ENCODE measurements at places on chromosomes 6 and 20.

GRCh38 chr6:3230256-3230882 is 2.9 kb upstream of the TUBB2B start:
- DNase-seq: no peak

- peak; percentile 66 for DNase-seq
These were observed 103.5 kb downstream of the LAMP5 start for GRCh38 chr20:9617940-9618339.

DNA sequence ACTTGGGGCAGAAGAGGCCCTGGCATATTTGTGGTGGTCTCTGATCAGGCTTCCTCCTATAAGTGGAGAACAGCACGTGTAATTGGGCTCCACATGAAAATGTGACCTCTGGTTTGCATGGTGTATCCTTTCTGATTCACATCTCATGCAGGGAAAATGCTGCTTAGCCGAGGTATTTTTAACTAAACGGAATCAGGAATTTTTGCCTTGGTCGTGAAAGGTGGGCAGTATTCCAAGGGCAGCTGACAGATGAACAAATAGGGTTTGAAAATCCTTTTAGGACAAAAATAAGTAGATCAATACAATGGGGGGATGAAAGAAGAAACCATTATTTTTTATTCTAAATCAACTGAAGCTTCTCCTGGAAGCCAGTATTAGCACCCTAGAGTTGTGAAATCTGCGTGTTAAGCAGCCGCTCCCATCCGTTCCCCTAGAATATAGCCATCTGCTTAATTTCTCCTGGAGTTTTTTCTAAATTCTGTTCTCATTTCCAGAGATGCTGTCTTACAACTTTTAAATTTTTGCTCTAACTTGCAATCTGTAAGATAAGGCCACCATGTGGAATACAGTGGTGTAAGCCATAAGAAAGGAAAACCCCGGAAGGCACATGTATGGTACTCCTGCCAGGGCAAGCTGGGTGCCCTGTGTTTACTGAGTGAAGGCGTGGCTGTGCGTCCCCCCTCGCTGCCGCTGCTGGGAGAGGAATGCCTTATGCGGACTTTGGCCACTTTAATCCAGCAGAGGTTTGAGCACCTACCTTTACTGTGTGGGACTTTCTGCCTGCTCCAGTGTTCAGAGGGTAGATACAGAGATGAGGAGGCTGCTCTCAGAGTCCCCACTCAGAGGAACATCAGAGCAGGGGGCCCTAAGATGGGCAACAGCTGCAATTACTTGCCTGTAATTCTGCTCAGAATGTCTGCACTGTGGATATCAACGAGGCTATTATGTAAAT is 52.4 kb downstream of the SYNJ2 start:
- no peak for DNase-seq

GRCh38 chr6:16045238-16045637 is 83.6 kb upstream of the MYLIP start:
- peak; percentile 40 for DNase-seq

- no peak for DNase-seq
These were observed 95.0 kb downstream of the FOXC1 start for GRCh38 chr6:1704711-1705110.

DNA sequence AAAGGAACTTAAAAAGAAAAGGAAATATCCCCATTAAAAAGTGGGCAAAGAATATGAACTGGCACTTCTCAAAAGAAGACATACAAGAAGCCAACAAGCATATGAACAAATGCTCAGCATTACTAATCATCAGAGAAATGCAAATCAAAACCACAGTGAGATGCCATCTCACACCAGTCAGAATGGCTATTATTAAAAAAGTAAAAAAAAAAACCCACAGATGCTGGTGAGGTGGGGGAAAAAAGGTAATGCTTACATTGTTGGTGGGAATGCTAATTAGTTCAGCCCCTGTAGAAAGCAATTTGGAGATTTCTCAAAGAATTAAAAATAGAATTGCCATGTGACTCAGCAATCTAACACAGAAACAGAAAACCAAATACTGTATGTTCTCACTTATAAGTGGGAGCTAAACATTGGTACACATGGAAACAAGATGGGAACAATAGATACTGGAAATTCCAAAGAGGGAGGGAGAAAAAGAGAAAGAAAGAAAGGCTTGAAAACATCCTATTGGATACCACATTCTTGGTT is 437.1 kb downstream of the GRIK2 start:
- DNase-seq: no peak

- no peak for DNase-seq
These were observed 35.7 kb downstream of the EPB41L2 start for GRCh38 chr6:131027326-131027725.

GRCh38 chr6:75196081-75196687 is 9.7 kb downstream of the COL12A1 start:
- DNase-seq: no peak

DNA sequence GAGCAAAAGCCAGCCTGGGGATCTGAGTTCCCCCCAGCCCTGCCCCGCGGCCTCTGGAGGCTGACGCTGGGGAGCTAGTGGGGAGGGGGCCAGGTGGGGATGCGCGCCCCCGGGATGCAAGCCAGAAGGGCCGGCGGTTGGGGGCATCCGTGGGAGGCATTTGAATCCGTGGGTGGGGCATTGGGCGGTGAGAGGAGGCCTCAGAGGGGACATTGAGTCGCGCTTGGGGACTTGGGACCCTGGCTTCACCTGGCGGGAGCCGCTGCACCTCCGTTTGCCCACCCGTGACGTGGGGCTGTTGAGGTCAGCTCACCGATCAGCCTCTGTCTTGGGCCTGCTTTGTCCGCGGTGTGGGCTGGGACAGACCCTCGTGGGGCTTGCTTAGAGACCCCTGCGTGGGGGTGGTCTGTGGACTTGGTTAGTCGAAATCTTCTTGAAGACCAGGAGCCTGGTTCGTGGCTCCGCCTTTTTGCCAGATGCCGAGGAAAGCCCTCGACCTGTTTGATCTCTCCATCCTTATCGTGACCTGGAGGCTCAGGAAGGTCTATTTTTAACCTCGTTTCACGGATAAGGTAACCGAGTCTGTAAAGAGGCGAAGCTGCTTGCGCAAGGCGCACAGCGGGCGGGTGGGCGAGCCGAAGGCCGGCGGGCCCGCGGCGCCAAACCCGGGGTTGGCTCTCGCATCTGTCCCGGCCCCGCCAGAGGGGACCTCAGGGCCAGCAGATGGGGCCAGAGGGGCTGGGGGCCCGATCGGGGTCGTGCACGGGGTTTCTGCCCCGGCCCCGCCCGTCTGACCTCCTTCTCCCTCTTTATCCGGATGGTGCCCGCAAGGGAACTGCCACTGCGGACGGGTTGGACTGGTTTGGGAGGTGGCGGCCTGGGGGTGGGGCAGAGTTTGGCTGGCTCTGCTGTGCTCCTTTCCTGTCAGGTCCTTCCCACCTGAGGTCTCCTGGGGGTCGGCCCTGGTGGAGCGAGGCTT is 8.3 kb downstream of the FAM110A start:
- peak; percentile 57 for DNase-seq

DNA sequence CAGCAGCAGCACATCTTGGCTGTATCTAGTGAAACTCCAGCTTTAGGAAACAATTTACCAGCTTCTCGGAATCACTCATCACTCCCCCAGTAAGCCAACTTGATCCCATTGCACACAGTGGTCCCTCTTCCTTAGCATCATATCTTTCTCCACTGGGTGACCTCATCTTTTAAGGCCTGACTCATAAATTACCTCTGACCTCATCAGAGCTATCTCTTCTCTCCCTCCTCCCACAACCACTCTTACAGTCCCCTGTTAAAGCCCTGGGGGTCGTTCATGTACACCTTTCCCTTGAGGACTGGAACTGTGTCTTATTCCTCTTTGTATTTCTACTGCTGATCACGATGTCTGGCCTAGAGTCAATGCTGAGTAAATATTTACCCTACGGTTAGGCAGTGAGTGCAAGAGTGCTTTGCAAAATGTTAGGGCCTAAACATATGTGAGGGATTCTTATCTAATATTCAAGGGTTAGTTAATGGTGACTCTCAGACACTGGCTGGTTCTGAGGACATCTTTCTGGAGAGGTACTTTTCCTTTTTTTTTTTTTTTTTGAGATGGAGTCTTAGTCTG is 187.2 kb downstream of the LRFN2 start:
- no peak for DNase-seq

DNA sequence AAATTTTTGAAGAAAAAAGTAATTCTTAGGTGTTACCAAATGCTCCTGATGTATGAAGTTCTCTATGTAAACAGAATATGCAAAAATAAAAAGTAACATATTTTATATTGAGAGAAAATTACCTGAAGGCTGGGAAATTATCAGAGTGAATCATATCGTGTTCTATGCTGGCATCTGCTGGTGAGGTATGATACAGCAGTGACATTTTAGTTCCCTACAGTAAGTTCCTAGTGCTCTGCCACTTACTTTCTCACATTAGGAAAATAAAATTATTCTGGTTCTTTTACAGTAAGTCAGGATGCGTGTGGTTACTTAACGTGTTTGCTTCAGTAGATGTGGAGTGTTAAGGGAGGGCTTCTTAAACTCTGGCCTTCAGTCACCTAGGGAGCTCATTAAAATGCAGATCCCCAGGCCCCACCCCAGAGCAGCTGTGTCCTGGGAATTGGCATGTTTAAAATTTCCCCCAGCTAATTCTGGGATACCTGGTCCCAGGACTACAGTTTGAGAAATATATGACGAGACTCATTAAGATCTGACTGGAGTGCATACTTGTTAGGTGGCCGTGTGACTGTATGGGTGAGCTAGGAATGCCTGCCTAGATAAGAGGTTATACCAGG is 3.2 kb downstream of the ACTR5 start:
- DNase-seq: peak; percentile 72

GRCh38 chr6:166387642-166388289 is 5.0 kb upstream of the MPC1 start:
- no peak for DNase-seq

GRCh38 chr6:88572449-88573139 is 390.8 kb downstream of the RNGTT start:
- DNase-seq: no peak

GRCh38 chr6:109298605-109299264 is 83.5 kb downstream of the CD164 start:
- DNase-seq: no peak

DNA sequence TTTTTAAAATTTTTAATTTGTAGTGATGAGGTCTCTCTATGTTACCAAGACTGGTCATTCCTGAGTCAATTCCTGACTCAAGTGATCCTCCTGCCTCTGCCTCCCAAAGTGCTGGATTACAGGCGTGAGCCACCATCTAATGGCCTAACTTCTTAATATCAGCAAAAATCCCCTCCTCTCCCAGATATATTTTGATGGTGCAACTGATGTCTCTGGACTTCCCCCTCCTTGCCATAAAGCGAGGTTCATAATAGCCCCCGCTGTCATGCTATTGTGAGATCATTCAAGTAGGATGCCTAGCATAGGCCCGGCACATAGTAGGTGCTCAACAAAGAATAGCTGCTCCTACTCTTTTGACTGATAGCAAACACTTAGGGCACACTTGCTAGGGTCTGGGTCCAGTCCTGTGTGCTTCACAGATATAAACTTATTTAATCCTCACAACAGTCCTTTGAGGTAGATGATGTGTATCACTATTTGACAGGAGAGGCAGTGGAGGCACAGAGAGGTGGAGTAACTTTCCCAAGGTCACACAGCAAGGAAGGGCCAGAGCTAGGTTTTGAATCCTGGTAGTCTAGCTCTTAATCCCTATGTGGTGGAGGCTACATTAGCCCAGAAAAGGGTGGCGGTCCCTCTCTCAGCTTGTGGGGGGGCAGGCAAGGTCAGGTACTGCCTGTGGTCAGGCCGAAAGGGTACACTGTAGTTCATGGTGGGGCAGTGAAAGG is 14.6 kb downstream of the SRC start:
- no peak for DNase-seq

DNA sequence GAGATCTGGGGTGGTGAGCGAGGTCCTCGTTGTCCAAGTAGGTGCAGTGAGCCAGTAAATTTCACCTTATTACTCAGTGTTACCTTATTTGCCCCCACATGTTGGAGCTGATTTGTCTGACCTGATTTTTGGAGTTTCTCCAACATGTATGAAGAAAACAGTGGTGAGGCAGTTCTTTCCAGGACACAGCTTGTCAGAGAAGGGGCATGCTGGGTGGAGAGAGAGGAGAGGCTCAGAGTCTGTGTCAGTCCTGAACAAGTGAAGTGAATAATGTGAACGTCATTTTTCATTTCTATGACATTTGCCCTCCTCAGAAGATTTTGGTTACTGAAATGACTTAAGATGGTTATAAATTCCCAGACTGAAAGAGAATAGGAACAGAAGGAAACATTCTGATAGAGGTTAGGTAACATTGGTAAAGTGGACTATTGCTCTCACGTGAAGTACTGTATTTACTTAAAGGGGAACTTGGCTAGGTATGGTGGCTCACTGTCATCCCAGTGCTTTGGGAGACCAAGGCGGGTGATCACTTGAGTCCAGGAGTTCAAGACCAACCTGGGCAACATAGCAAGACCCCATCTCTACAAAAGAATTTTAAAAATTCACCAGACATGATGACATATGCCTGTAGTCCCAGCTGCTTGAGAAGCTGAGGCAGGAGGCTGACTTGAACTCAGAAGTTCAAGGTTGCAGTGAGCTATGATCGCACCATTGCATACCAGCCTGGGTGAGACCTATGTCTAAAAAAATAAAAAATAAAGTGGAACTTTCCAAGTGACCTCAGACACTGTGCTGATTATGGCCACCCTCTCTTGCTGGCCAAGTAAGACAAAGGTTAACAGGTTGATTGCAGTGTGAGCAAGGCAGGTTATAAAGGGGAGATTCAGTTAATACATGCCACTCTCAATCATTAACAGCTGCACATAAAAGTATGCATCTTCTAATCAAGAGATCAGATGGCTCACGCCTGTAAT is 184.3 kb downstream of the EDN1 start:
- no peak for DNase-seq

DNA sequence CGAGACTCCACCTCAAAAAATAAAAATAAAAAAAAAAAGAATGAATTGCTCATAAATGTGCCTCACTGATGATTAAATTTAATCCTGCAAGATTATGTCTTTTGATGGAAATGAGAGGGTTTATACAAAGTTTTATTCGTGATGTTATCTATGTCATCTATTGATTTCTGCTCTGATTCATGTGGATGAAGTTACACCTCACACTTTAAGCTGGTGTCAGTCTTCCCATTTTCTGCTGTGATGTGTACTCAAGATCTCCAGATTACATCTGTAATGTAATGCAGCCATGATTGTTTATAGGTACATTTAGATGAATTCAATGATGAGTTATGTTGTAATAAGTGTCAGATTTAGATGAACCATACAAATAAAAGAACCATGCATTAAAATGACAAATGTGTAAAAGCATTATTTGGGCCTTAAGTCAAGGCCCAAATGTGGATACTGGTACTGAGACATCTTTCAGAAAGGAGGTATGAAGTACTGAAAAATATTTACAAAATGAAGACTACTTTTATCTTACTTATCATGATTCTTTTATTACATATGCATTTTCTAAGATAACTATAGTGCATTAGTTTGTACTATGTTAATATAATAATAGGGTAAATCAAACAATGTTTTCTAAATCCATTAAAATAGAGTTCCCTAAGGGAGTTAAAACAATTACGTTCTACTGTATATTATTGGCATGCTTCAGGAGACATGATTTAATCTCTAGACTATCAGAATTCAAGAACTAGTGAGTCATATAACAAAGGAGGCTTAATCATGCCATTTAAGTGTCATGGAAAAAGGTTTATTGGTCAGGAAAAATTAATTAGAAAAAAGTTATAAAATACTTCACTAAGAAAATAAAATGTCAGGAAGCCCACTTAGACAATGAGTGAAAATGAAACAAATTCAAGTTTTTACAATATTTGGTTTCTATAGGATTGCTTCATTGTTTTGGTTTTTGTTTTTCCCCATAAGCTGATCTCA is 34.5 kb downstream of the HCRTR2 start:
- no peak for DNase-seq

- no peak for DNase-seq
These were observed 622.6 kb upstream of the PTCHD4 start for GRCh38 chr6:48733581-48733980.

Measured in eye (tissue), 1 donor.